ENCODE measurements at places on chromosomes 3 and 15.

GRCh38 chr15:65533057-65533756, 2.9 kb downstream of the HACD3 start:
- DNase-seq = no peak

GRCh38 chr3:115227461-115227860, 80.4 kb upstream of the ZBTB20 start:
- DNase-seq = no peak

DNA sequence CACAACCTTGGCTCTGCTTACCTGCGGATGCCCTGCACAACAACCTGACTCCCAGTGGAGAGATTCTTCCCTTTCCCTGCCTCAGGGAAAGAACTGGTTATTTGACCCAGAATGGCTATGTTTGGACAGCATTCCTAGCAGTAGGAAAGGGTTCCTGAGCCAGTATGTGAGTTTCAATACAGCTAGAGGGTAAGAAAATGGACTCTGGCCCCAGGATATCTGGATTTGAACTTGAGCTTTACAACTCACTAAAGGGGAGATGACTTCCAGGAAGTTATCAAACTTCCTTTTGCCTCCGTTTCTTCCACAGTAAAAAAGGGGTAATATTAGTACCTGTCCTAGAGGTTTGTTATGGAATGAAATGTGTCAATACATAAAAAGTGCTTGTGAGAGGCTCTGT, 28.1 kb upstream of the PLSCR4 start:
- no peak for DNase-seq

- DNase-seq = no peak
Observed at GRCh38 chr3:134059671-134060560, 30.2 kb upstream of the SLCO2A1 start.

DNA sequence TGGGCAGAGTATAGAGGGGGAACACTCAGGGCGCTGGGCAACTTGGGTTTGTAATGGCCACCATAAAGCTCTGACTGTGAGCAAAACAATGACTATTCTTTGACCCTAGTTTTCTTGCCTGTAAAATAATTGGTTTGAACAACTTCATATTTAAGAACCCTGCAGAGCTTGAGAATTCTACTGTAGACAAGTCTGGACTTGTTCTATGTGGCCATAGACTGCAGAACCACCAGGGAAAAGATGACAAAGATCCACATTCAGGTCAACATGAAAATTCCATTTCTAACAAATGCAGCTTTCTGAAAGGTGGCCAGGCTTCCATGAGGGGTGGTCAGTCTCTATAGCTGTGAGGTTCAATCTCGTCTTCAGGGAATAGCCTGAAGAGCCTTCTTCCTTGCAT, 239.4 kb upstream of the LRRN1 start:
- DNase-seq = no peak

DNA sequence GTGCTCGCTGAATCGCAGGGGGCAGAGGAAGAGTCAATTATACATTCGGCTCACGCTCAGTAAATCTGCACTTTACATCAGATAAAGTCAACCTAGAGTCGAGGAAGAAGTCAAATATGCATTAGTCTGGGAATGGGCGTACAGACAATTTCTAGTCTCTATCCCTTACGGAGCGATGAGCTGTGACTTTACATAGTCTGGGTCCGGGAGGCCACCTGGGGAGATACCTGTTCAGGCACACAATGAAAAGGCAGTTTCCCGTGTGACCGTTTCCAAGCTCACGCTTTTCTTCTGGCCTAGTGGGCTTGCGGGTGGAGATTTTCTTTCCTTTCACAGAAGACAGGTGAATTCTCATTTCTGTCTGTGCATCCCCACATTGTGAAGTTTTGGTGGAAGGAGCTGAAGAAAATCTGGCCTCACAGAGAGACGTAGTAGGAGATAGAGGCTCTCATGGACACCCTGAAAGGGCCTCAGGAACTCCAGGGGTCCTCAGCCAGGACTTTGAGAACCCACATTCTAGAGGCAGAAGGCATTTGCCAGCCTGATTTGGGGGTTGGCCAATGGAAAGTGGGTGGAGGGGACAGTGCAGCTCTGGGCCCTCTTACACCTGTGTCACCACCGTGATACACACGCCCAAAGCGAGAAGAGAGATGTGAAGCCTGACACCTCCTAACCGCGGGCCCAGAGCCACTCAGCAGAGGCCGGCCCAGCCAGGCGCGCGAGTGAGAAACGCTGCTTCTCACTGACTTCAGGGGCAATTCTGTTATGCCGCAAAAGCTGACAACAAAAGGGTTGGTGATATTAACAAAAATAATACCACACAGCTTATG, 10.7 kb upstream of the OCA2 start:
- no peak for DNase-seq

Measured in renal pelvis (tissue), 12 donors.